ENCODE measurements at places on chromosomes 7 and 10.

GRCh38 chr7:19470031-19470430 is 238.8 kb downstream of the POLR1F start:
- DNase-seq, result no peak

DNA sequence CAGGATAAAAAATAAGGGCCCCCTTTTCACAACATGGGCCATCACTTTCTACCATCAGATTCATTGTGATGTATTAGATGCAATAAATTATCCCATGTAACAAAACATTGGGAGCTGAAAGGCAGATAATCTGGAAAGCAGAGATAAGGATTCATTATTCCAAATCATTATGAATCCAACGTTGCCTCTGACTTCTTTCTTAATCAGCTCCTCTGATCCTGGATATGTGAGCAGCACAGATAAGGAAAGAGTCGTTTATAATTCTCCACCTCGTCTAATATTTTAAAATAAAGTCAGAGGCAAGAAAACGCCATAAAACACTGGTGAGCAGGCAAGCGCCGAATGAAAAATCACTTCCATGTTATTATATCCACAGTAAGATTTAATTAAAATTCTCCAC is 13.8 kb upstream of the GATA3 start:
- DNase-seq, result no peak

- no peak for DNase-seq
Observed at GRCh38 chr7:159117366-159118196, 27.1 kb downstream of the VIPR2 start.

DNA sequence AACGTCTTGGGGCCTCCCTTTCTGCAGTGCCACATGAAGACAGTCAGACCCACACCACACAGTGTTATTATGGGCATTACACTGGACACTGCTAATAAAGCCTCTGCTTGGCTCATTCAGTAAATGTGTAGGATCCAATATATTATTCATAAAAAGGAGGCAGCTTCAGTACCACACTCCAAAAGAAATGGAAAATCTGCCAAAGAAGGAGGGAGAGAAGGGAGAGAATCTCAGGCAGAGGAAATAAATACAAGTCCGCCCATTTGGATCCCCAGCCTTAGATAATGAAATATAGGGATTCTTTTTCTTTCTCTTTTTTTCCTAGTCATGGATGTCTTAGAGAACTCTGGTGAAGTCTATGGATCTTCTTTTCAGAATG is 162.2 kb downstream of the ELMO1 start:
- no peak for DNase-seq

- no peak for DNase-seq
Observed at GRCh38 chr7:151363182-151363581, 21.6 kb downstream of the NUB1 start.

DNA sequence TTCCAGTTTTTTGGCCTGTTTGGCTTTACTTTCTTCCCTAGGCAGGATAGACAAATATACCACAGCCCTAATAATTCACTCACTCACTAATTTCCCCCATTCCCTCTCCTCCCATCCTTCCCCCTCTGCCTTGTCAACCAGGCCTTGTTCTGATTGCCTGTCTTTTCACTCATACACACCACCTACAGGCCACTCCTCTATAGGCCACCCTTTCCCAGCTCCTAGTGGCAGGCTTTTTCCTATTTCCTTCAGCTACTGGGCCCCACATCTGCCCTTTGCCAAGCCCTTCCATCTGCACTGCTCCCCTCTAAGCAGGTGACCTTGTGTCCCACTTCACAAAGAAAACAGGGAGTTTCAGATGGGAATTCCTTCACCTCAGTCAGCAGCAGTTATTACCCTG is 59.8 kb upstream of the MSRB2 start:
- DNase-seq, result no peak

DNA sequence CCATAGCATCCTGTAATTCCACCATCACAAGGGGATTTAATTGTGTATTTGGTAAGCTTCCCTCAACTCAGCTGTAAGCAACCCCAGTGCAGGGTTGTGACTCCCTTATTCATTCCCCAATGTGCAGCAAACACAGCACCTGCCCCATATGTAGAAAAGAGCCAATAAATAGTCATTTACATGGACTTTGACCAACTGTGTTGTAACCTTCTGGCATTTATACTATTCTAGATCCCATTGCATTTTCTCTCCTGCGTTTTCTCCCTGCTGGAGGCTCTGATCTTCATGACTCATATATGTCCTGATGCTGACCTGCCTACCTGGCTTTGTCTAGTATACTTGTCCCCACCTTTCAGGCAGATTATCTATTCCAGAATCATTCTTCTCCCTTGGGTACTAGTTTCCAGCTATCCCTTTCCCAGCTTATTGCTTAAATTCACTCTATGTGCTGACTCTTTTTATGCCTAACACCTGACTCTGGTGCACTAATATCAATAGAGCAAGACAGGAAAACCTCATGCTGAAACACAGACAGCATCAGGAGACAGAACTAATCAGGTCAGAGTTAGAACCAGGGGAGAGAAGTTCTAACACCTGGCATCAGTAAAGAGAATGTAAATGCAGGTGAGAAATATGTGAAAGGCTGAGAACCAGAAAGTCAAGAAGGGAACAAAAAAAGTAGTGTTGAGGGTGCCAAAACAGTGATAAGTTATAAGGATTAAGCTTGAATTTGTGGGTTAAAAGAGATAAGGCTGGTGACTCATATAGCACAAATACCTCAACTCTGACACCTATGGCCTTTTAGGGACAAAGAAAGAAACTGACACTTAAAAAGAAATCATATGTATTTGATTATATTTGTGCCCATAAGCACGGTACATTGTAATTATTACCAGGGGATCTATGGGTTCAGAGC is 402.7 kb downstream of the IPMK start:
- DNase-seq, result no peak

GRCh38 chr10:83931669-83932068 is 207.6 kb upstream of the GHITM start:
- no peak for DNase-seq

DNA sequence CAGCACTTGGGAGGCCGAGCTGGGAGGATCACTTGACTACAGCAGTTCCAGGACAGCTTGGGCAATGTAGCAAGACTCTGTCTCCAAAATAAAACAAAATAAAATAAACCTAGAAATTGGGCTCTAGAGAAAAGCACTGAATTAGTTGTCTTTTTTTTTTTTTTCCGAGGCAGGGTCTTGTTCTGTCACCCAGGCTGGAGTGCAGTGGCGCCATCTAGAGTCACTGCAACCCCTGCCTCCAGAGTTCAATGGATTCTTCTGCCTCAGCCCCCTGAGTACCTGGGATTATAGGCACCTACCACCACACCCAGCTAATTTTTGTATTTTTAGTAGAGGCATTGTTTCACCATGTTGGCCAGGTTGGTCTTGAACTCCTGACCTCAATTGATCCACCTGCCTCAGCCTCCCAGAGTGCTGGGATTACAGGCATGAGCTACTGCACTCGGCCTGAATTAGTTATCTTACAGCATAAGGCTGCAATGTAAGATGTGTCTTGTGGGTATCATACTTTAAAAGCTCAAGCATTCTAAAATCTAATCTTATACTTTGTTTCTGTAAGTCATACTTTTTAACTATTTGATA is 12.8 kb downstream of the MEIG1 start:
- peak; percentile 46 for DNase-seq

DNA sequence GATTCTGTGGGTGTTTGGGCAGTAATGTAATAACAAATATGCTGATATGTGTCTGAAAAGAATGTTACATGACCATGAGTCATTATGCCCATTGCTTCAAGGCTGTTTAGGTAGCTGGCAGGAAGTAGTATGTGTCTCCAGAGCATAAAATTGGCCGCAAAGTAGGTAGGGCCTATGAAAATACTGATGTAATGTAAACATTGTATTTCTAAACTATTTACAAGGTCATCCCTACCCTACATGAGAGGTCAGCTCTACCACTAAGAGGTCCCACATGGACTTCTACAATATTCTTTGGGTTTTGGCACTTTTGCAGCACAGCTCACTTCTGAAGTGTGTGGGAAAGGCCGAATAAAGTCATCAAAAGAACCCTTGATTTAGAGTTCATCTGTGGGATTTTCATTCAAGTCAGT is 301.9 kb downstream of the AHR start:
- DNase-seq, result no peak

DNA sequence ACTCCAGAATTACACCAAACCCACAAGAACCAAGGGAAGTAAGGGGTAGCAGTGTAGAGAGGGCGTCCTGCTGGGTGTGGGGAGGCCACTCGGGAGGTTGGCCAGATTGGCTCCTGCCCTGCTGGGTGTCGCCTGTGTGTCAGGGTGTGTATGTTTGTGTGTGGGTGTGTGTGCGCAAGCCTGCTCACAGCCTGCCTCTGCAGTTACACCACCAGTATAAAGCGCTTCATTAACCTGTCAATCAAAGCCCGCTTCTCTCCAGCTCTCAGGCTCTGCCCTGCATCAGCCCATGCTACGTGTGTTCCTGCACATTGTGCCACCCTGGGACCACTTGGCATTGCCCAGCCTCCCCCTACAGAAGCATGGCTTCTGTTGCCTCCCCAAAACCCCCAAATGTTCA is 83.3 kb upstream of the PAX2 start:
- no peak for DNase-seq

DNA sequence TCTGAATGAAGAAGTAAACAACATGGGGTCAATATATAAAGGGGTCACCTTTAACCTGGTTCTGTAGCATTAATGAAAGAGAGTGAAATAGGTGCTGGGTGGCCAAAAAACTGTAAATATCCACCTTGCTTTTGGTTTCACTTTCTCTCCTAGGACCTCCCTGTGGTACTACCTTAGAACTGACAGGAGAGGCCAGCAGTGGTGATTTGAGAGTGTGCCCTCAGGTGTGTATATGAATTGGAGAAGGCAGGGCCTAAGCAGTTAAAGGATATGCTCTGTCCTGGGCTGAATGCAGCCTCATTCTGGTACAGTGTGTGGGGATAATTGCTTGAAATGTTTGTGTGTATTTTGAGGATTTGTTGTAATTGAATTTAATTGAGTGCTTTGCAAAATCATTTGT is 62.0 kb downstream of the BBS9 start:
- no peak for DNase-seq

GRCh38 chr10:87921931-87922688 is 58.7 kb downstream of the PTEN start:
- DNase-seq, result no peak

GRCh38 chr10:118557946-118558345 is 37.5 kb downstream of the PRLHR start:
- no peak for DNase-seq

DNA sequence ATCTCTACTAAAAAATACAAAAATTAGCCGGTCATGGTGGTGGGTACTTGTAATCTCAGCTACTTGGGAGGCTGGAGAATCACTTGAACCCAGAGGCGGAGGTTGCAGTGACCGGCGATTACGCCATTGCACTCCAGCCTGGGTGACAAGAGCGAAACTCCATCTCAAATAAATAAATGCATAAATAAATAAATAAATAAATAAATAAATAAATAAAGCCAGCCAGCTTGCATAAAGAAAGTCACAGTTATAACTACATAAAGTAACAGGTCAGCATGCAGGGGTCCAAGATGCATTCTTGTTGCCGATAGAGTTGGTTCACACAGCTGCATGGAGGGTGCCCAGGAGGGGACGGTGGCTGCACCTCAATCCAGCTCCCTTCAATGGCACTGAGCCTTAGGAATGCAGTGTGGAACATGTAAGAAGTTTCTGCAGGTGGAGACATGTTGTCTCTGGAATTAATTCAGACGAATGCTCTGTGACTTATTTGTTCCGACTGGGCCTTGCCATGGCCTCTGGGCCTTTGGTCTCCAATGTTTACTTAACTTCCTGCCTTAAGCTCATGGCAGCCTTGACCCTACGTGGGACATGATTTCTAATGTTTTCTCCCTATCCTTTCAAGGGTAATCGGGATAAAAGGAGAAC is 159.6 kb upstream of the PRKCQ start:
- DNase-seq, result no peak

GRCh38 chr10:47451273-47451997 is 32.5 kb downstream of the ANXA8 start:
- DNase-seq, result no peak

DNA sequence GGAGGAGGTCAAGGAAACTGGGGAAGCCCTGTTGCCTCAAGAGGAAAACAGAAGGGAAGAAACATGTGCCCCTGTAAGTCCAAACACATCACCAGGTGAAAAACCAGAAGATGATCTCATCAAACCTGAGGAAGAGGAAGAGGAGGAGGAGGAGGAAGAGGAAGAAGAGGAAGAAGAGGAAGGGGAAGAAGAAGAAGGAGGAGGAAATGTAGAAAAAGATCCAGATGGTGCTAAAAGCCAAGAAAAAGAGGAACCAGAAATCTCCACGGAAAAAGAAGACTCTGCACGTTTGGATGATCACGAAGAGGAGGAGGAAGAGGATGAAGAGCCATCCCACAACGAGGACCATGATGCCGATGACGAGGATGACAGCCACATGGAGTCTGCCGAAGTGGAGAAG is 82.7 kb upstream of the SAMD8 start:
- DNase-seq, result no peak

- DNase-seq, result no peak
Observed at GRCh38 chr7:2482725-2483451, 6.7 kb upstream of the GRIFIN start.

DNA sequence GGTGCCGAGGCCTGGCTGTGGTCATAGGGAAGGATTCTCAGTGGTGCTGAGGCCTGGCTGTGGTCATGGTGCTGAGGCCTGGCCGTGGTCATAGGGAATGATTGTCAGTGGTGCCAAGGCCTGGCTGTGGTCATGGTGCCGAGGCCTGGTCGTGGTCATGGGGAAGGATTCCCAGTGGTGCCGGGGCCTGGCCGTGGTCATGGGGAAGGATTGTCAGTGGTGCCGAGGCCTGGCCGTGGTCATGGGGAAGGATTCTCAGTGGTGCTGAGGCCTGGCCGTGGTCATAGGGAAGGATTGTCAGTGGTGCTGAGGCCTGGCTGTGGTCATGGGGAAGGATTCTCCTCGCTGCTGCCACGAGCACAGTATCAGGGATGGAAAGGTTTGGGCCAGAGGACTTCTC is 327.3 kb downstream of the ADARB2 start:
- DNase-seq, result no peak

GRCh38 chr7:146119002-146119401 is 2.4 kb downstream of the CNTNAP2 start:
- no peak for DNase-seq

- no peak for DNase-seq
Observed at GRCh38 chr10:34607894-34608293, 207.2 kb downstream of the PARD3 start.

All from activated CD4-positive, alpha-beta T cell treated with anti-CD3 and anti-CD28 coated beads, Interleukin-2, Interleukin-4, amounts not matched to agents 100 ng/mL and 50 ng/mL, durations not matched to agents 16 hours and 8 hours (primary cell).